ENCODE measurements at places on chromosomes 3 and 15.

GRCh38 chr3:81967393-81967792 lies 205.9 kb upstream of the GBE1 start:
- no peak for DNase-seq

GRCh38 chr3:73474619-73475018 lies 150.1 kb downstream of the PDZRN3 start:
- DNase-seq = no peak

GRCh38 chr3:132978464-132978863 lies 59.7 kb upstream of the TMEM108 start:
- DNase-seq = no peak

DNA sequence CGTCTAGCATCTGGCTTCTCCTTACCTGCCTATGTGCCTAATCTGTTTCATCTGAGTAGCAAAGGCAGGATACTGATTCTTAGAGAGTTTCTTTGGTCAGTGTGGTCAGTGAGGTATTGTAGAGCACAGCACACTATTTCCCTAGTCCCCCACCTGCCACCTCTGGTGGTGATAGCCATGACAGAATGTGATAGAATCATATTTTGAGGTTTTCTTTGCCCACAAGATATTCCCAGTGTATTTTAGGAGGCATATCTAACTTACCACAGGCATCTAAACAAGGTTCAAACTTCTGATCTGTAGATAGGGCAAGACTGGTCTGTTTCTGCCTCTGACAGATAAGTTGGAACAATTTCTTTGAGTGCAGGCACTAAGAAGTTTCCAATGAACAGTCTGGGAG lies 188.0 kb downstream of the SOX2 start:
- DNase-seq = no peak

- DNase-seq = no peak
These were observed 238.2 kb downstream of the GREM1 start for GRCh38 chr15:32956006-32956405.

All from NCI-H524 treated with DMSO at 0.1 percent for 48 hours (cell line).